Stimulated activated CD4-positive, alpha-beta T cell treated with anti-CD3 and anti-CD28 coated beads, Interleukin-1b, Interleukin-23, amount 100 ng/mL, for 1 hour (primary cell): ENCODE measurements at places on chromosomes 4 and X.
A peak's percentile ranks its signal among the peaks of the same experiment; 100 is the strongest.

GRCh38 chr4:147943159-147943638, 211.3 kb downstream of the ARHGAP10 start:
- DNase-seq, result no peak

DNA sequence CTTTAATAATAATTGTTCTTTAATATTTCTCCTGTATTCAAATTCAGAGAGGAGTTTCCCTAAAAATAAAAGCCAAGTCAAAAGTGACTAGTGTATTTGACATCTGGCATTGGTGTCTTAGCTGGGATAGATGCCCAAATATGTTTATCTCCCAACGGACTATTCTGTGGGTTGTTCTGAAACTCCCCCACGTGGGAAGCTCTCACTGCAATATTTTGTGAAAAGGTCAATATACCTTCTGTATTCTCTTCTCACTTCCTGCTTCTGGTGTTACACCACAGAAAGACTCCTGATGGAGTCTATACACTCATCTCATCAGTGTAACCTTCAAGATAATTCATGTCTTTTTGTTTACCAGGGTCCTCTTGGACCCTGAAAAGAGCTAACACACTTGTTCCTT, 2052.8 kb upstream of the TENM3 start:
- DNase-seq, result no peak

- DNase-seq, result no peak
Measured at GRCh38 chr4:147772459-147772969, 40.6 kb downstream of the ARHGAP10 start.

DNA sequence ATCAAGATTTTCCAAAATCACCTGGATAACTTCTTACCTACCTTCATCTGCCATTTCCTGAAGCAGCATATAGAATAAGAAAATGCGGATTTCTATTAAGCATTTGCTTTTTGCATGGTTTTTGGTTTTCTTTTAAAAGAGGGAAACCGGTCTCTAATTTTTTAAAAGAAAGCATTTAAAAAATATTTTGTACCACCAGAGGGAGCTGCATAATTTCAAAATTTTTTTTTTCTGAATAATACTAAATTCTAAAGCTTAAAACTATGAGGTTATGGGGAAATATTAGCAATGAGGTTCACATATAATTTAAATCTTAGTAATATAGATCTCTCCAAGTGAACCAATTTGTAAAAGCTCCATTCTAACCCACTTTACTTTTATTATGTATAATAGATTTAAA, 137.7 kb upstream of the TENT5D start:
- no peak for DNase-seq

- no peak for DNase-seq
Measured at GRCh38 chrX:18931972-18932371, 51.9 kb downstream of the PHKA2 start.

- DNase-seq, result no peak
Measured at GRCh38 chr4:67883458-67883857, 344 bp downstream of the TMPRSS11D start.

DNA sequence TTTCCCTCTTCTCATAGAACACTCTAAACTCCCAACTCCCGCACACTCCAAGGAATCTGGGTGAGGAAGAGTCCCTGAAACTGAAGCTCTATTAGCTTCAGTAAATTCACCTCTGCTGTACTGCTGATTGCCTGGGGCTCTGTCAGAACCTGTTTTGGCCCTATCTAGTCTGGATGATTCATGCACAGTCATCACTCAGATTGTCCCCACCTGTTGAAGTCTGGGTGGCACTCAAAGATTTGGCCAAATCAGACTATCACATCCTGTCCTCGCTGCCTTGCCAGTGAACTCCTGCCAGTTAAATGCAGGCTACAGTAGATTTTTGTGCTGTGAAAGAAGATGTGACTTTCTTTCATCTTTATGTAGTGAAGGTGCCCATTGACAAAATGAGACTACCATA, 63.5 kb upstream of the EMCN start:
- no peak for DNase-seq

GRCh38 chr4:151934766-151935165, 174.0 kb upstream of the GATB start:
- no peak for DNase-seq

GRCh38 chrX:82556588-82556987, 951.5 kb upstream of the POU3F4 start:
- DNase-seq, result no peak

DNA sequence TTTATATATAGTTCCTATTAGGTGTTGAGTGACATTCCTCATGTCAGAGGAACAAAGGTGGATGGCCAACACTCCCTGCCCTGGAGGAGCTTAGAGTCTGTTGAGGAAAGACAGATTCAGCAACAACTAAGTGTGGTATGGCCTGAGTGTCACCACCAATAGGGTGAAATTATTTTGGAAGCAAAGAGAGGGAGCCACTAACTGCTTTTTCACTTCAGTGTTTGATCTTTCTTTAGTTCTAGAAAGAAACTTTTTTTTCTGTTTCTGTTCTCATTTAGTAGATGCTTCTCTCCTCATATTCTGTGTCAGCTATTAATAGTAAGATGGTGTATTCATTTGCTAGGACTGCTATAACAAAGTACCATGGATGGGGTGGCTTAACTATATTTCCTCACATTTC, 81.5 kb downstream of the ARX start:
- no peak for DNase-seq

DNA sequence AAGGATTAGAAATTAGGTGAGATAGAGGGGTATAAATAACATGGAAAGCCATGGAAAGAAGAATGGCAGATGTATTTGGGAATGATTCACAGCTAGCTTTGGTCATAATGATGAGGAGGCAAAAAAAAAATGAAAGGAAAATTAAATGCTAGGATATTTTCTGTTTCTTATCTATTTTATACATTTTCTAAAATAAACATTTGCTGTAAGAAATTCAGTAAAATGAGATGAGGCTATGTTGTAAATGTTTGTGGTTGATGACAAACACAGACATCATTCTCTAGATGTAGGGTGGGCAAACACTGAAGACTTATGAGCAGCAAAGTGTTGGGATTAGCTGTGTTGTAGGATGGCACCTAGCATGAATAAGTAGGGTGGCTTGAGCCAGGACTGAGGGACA, 407.1 kb downstream of the IL15 start:
- DNase-seq, result no peak

- no peak for DNase-seq
Measured at GRCh38 chr4:82918091-82918490, 17.6 kb downstream of the THAP9 start.

GRCh38 chr4:172986114-172986513, 182.5 kb upstream of the GALNT7 start:
- DNase-seq, result no peak

- no peak for DNase-seq
Measured at GRCh38 chr4:54566608-54567007, 91.1 kb upstream of the KIT start.

DNA sequence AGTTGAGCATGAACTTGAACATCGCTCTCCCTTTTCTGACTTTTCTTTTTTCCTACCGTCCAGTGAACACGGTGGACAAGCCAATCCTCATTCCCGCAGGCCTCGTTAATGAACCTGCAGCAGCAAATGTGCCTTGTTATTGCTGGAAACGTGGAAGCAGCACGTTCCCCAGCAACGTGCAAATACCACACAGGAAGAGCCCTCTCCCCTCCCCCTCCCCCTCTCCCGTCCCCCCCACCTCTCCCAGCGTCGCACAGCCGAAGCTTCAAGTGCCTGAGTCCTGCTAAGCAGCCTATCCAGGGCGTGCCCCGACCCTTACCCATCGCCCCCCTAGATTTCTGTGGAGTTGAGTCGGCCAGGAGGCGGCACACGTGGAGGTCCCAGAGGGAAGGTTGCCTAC, 219.9 kb downstream of the BCOR start:
- no peak for DNase-seq

DNA sequence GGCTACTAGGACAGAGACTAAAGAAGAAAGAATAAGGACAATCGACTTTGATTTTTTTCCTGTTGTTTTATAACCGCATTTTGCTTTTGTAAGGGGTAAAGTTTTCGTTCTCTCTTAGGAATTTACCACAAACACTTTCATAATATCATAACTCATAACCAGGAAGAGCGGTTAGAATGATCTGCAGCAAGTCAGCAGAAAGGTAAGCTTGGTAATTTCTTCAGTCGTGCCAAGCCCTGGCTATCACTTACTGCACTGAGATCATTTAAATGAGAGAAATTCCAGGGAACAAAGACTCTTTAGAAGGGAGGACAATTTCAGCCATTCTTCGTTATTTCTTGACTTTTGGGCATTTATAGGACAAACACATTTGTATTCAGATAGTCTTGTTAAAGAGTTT, 258.1 kb downstream of the UNC5C start:
- DNase-seq, result no peak

DNA sequence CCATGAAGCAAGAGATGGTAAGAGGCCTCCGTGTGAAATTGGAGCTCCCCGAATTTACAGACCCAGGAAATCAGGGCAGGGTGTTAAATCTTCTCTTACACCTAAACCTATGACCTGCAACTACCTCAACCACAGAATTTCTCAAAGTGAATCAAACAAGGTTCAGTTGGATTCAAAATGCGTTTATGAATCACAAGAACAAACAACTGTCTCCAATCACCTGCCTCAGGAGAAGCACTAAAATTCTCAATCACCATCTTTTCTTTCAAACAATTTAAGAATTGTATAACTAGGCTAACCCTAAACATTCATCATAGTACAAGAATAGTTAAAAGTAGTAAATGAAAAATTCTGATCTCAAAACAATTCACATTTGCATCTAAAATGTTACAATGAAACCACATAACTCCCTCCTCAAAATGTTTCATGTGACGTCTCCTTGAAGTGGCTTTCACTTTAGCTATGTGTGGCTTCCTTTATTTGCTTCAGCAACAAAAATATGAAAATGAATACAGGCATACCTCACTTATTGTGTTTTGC, 19.2 kb downstream of the PPP3CA start:
- DNase-seq, result no peak

- DNase-seq, result no peak
Measured at GRCh38 chr4:30518211-30518610, 202.0 kb upstream of the PCDH7 start.

- no peak for DNase-seq
Measured at GRCh38 chr4:24890561-24891126, 22.2 kb downstream of the CCDC149 start.

GRCh38 chrX:114152801-114153200, 431.1 kb upstream of the HTR2C start:
- DNase-seq, result no peak

GRCh38 chr4:111630705-111631104, 514.5 kb upstream of the FAM241A start:
- DNase-seq, result no peak

DNA sequence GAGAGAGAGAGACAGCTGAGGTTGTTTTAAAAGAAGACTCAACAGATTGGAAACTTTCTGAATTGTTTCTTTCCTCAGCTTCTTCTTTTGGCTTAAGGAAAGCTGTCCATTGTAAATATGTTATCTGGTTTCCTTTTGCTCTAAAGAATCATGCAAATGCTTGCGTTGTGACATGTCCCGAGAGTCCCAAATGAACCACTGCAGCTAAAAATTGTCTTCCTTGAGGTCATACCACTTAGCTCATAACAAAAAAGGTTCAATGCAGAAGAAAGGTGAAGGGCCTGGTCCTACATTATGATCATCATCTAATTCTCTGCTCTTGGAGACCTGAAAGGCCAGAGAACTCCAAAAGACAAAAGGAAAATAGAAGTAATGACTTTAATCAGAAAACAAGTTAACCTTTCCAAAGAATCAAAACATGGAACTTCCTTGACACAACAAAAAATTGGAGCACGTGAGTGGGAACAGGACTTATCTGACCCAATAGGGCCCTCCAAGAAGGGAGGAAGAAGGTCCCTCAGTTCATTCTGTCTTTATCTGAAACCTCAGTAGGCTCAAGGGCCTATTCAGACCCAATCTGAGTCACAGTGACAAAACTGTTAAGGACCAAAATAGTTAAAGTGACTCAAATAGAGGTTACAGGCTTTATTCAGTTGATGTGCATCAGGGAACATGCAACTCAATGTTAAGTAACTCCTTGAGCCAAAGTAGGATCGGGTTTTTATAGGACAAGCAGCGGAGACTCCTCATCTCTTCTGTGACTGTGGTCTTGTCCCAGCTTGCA, 14.7 kb upstream of the VSIG1 start:
- DNase-seq, result no peak

GRCh38 chrX:154490414-154491083, at the start of gene SLC10A3:
Gene SLC10A3 (minus strand): TSS chrX:154490629. CDS start chrX:154488940, 1,689 bp downstream.
- peak; percentile 66 for DNase-seq

- no peak for DNase-seq
Measured at GRCh38 chr4:145736241-145736831, 56.4 kb downstream of the C4orf51 start.

DNA sequence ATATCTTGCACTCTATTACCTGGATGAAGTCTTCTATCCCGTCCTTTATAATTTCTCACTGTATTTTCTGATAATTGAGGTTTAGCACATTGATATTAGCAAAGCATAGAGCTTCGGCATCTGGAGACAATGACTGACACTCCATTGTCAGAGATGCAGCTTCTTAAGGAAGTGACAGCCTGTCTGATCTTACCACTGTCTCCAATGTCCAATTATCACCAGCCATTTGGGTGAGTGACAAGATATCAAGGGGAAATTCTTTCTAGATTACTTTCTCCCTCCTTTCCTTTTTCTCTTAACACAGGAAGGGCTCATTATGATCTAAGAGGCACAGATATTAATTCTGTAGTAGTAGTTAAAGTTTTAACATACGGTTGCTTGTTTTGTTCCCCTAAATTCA, 86.4 kb downstream of the LDB2 start:
- no peak for DNase-seq

DNA sequence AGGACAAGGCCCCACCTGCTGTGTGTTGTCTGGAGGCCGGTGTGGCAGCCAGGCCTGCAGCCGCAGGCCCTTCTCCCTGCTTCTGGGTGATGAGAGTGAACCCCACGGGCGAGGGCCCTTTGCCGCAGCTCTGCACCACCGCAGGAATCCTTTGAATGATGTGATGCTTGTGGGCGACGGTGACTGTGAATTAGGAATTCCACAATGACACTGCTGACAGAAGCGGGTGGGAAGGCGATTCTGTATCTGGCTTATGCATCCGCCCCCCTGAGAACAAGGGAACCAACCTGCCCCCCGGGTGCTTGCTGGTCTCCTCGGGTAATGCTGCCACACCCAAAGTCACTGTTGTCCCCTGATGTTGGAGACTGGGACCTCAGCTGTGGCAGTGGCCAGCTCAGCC, 19.5 kb upstream of the MAN2B2 start:
- no peak for DNase-seq
